ENCODE measurements at places on chromosomes 16 and 17.

DNA sequence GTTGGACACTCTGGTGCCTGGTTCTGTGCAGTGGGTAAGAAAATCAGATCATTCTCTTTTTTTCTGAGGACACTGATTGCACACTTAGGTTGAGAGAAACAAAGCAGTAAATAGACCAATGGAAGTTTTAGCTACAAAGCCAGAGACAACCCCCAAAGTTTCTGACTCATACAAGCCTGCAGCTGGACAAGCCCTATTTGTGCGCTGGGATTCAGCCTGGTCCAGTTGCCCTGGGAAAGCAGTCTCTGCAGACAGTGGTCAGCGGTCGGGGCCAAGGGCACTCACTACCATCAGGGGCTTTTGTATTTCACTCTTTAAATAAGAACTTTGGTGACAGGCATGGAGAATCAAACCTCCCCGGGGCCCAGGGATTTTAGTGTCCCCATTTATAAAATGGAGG lies 6.0 kb upstream of the RHBDL3 start:
- no peak for DNase-seq

GRCh38 chr17:15145621-15146020 lies 119.5 kb downstream of the PMP22 start:
- DNase-seq: no peak

DNA sequence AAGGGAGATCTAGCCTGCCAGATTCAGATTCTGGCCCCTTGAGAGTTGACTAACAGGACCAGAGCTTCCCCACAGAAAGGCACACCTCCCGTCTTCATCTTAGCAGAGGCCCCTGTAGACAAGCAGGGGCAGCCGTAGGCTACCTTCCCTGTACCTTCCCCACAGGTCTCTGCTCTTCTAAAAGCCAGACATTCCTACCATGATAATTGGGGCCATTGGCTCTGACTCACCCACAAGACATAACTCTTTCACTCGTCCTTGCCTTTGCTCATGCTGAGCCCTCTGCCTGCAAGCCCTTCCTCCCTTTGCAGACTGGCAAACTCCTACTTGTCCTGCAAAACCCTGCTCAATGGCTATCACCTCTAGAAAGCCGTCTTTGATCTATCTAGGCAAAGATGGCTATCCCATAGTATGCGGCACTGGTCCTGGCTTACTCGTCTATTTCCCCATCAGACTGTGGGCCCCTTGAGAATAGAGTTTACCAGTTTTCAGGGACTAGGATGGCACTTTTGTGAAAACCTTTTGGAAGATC lies 43.8 kb downstream of the PIMREG start:
- DNase-seq: no peak

GRCh38 chr16:12095275-12096156 lies 119.0 kb downstream of the SNX29 start:
- DNase-seq: peak; percentile 48

DNA sequence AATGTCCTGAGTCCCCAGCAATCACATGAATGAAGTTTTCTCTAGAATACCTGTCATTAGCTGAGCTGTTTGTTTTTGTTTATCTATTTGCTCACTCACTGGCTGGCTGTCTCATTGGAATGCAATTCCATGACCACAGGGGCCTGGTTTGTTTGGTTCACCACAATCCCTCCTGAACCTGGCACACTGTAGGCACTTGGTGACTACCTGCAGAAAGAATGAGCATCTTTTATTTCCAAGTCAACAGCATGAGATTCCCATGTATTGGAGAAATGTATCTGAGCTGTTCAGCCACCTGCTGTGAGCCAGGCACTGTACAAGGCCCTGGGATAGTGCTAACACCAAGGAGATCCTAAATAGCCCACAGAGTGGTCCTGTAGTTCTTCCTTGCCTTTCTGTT lies 345.1 kb downstream of the XYLT1 start:
- DNase-seq: no peak

- DNase-seq: no peak
Observed at GRCh38 chr17:49976163-49976827, 7.3 kb downstream of the DLX4 start.

- no peak for DNase-seq
Observed at GRCh38 chr16:49866595-49867071, 10.7 kb upstream of the ZNF423 start.

Data from stimulated activated CD4-positive, alpha-beta T cell treated with anti-CD3 and anti-CD28 coated beads, TNF-alpha, amount 100 ng/mL, for 4 hours (primary cell).